ENCODE measurements at places on chromosomes 1 and 21.
A peak's percentile ranks its signal among the peaks of the same experiment; 100 is the strongest.

- no peak for DNase-seq
Measured at GRCh38 chr1:44679468-44679867, 5.0 kb downstream of the ARMH1 start.

DNA sequence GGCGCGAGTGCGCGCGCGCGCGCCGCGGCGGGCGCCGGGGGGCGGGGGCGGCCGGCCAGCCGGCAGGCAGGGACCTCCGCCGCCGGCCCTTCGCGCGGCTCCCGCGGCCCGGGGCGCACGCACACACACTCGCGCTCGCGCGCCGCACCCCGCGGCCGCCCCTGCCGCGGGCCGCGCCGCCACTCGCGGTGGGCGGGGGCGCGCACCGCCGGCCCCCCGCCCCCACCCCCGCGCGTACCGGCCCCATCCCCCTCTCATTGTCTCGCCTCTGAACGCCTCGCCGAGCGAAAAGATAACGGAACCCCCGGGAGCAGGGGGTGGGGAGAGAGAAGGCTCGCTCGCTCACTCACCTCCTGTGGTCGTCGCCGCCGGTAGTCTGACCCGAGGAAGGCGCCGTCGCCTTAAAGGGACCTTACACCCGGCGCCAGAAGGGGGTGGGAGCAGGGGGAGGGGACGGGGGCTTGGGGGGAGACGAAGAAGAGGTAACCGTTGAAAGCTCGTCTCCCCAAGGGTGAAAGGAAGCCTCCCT is 428 bp downstream of the POGZ start:
- peak; percentile 64 for DNase-seq

- DNase-seq: no peak
Measured at GRCh38 chr1:9770298-9770697, 53.5 kb downstream of the CLSTN1 start.

DNA sequence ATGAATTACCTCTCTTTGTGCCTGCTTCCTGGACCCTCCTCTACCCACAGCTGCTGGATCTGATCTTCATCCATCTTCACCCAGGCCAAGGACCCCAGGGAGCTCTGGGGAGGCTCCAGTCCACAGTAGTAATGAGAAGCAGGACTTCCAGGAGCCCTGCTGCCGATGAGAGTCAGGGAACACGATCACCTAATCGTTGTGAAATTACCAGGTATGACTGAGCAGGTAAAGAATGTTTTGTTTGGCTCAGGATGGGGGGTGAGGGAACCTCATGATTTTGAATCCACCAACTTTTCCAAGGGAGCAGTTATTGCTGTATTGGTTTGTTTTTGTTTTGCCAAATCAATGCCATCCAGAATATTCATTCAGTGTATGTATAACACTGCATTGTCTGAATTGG is 454.0 kb downstream of the PLPP3 start:
- DNase-seq: no peak

DNA sequence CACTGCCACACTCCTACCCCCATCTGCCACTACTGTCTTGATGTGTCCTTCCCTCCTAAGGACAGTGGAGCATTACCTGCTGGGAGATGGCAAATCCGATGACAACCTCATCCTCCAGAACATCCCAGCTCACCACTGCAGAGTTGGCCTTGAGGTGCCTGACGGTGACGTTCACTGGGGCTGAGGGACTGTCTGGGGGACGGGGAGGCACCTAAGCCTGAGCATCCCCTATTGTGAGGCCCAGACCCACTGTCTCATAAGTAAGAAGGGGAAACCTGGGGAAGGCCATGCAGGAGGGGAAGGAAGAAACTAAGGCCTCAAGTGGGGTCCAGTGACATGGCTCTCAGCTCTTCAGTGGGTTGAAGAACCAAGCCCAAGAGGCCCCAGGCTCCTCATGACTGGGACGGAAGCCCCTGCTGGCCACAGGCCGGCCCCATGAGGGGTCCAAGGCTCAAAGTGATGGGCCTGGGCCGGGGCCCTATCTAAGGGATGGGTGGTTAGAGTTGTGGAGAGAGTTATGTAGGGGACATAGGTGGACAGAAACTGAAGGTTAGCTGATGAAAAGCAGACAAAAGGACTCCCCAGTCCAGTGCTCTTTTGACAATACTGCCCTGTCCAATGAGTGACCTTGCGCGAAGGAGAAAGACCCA is 1.8 kb downstream of the FNDC5 start:
- no peak for DNase-seq

DNA sequence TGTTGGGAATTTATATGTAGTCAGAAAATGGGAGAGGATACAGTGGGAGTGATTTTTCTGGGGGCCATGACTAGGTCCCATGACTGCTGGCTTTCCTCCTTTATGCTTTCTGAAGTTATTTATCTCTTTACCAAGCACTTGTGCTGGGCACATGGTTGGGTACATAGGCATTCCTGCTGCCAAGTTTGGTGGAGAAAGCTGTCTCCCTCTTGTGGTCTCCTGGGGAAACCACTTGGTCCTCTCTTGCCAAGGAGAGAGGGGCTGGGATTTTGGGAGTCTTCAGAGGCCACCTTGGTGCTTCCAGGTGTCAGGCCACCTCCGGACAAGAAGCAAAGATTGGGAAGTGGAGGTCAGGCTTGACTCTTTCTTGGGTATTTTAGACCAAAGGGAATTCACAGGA is 120.2 kb upstream of the KCNE2 start:
- DNase-seq: peak; percentile 44

GRCh38 chr1:204878621-204879234 is 8.1 kb downstream of the NFASC start:
- DNase-seq: no peak

DNA sequence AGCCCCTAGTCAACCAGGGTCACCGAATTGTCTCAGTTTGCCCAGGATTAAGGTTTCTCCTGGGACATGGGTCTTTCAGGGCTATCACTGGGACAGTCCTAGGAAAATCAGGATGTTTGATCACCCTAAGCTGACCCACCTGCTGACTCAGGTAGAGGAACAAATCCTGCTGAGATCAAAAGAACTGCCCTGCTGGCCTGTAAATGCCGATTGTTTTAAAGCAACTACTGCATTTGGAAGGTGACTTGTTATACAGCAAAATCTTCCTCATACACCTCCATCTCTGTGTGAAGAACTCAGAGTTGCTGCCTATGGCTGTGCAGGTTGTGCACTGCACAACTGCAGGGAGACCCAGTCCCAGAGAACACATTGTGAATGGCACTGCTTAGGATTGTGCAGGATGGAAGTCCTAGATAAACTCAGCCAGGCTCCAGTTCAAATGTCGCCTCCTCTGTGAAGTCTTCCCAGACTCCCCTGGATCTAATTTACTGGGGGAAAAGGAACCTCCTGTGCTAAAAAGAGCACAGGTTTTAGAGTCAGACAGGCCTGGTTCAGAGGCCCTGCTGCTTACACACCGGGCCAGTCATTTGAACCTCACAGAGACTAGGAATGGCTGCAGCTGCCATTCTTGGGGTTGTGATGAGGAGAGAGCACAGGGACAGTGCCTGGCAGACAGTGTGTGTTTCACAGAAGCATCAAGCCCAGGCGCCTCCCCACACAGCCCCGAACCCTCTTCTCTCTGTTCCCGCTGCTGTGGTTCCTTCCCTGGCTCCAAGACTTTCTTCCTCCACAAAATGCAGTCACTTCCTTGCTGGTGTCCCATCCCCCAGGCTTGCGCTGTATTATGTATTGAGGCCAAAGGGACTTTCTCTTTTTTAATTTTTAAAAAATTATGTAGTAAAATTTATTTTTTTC is 23.2 kb upstream of the LRP8 start:
- DNase-seq: no peak

GRCh38 chr1:169207797-169208520 is 101.5 kb downstream of the ATP1B1 start:
- DNase-seq: no peak

Data from CD4-positive, alpha-beta T cell treated with Interleukin-6 for 4 hours (primary cell).